ENCODE measurements at places on chromosomes 5 and 9.

DNA sequence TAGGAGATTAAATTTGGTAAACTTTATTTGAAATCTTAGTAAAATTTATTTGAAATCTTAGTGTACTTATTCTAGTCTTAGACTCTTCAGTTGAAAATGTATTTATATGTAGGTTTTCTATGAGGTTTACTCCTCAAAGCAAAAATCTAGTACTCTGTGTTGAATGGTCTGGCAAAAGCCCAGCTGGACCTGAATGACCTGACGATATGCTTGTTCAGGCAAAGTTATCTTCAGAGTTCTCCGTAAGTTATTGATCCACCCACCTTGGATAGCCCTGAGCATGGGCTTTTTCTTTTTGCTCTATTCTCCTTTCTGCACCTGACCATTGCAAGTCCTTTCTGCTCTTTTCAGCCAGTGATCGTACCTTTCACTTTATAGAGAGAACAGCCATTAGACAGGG lies 158.4 kb downstream of the MAN2A1 start:
- DNase-seq, result no peak

- no peak for DNase-seq
Observed at GRCh38 chr9:128409978-128410377, 10.7 kb upstream of the CERCAM start.

DNA sequence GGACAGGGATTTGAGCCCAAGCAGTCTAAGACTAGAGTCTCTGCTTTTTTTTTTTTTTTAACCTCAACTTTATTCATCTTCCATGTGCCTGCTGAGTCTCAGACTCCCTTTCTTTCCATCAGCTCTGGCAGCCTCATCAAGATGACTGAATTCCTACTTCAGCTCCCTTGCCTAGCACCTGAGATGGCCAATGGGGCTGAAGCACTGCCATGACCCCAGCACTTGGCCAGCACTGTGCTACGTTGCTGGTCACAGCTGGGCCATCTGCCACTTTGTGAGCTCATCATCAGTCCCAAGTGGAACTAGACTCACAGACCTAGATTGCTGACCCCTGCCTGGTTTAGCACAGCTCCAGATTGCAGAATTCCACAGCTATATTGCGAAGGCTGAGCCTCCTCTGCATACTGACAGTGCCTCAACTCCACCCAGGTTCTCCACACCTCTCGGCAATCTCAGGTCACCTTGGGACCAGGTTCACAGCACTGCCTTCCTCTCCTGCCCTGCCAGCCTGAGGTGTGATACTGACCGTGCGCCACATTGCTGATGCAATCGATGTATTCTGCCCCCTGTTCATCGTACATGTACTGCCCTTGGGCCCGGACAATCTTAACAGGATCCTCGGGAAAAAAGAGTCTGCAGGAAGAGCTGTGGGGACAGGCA lies 1.6 kb downstream of the PHYKPL start:
- no peak for DNase-seq

DNA sequence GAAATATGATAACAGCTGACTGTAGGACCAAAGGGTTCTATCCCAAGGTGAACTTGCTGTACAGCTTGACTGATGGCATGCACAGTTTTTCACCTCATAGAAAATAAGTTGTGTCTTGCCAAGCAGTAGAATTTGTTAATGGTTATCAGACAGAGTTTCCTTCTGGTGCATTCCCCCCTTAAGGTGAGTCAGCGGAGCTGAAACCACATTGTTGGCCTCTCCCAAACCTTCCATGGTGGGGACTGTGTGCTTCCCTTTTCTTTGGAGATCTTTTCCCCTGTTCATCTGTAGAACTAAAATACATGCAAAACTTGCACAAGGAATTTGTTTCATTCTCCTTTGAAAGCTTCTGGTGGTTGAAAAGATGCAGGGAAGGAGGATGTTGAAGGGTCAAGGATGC lies 179.8 kb downstream of the FGF1 start:
- DNase-seq, result no peak

GRCh38 chr5:135215617-135216470 lies 181.8 kb upstream of the PITX1 start:
- DNase-seq, result no peak

- peak; percentile 63 for DNase-seq
Observed at GRCh38 chr5:74684900-74685851, at the start of gene HEXB. Gene HEXB, plus strand, starts transcription at chr5:74685233. Its CDS starts 28 bp downstream, at chr5:74685261.

DNA sequence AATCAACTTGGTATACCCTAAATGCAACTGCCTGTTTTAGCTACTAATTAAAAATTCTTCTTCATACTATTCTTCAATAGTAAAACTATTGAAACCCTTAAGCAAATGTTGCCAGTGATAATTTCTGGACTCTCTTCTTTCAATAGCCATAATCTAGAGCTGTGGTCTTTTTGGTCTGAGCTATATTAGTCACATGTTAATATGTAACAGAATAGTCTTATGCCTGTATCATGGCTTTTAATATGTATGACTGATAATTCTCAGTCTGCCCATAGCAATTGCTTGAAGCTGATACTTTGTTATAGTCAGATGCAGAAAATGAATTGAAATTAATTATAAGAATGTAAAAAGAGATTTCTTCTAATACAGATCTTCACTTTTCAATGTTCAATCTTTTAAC lies 1871.9 kb upstream of the CDH6 start:
- no peak for DNase-seq

GRCh38 chr5:90606539-90606938 lies 47.9 kb downstream of the ADGRV1 start:
- DNase-seq, result no peak

- no peak for DNase-seq
Observed at GRCh38 chr5:176400382-176401156, 12.0 kb downstream of the HIGD2A start.

- DNase-seq, result no peak
Observed at GRCh38 chr9:81671880-81672280, 17.5 kb downstream of the TLE1 start.

GRCh38 chr5:74051076-74051475 lies 425.1 kb downstream of the ARHGEF28 start:
- no peak for DNase-seq

- no peak for DNase-seq
Observed at GRCh38 chr9:20315677-20316076, 306.6 kb downstream of the MLLT3 start.

DNA sequence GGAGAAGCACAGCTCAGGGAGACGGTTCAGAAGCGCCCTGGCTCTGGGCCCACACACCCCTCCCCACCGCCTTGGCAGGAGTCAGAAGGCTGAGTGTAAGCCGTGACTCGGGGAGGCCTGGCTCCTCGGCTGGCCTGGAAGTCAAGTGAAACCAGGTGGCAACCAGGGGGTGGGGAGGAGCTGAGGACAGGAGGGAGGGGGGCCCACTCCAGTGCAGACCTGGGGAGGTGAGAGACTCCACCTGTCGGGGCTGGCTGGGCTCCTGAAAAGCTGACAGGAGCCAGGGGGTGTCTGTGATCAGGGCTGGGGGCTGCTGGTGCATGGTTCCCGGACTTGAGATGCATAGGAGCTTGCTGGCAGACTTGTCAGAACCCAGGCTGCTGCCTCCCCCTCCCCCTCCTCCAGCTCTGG lies 150.2 kb upstream of the PHYKPL start:
- DNase-seq, result no peak

- DNase-seq, result no peak
Observed at GRCh38 chr5:14743601-14744295, 79.2 kb downstream of the OTULIN start.

- no peak for DNase-seq
Observed at GRCh38 chr9:128358861-128359260, 12.3 kb upstream of the URM1 start.

GRCh38 chr5:131288328-131288727 lies 24.5 kb downstream of the CDC42SE2 start:
- no peak for DNase-seq

DNA sequence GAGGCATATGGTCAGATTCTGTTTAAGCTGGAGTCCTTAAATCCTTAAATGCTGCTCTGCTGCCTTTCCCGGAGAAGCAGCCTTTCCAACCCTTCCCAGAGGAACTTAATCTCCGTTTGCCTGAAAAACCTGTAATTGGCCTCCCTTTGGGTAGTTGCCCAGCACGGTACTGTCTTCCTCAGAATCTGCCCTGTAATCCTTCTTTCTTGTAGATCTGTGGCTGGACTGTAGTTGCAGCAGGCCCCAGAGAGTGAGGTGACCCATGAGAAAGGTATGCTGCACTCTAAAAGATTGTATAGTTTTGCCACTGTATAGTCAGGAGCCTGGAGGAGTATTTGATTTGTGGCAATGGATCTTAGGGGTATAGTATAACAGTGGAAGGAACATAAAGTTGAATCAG lies 11.7 kb downstream of the SPIN1 start:
- DNase-seq, result no peak

GRCh38 chr5:123425431-123425830 lies 2.2 kb upstream of the CEP120 start:
- no peak for DNase-seq

DNA sequence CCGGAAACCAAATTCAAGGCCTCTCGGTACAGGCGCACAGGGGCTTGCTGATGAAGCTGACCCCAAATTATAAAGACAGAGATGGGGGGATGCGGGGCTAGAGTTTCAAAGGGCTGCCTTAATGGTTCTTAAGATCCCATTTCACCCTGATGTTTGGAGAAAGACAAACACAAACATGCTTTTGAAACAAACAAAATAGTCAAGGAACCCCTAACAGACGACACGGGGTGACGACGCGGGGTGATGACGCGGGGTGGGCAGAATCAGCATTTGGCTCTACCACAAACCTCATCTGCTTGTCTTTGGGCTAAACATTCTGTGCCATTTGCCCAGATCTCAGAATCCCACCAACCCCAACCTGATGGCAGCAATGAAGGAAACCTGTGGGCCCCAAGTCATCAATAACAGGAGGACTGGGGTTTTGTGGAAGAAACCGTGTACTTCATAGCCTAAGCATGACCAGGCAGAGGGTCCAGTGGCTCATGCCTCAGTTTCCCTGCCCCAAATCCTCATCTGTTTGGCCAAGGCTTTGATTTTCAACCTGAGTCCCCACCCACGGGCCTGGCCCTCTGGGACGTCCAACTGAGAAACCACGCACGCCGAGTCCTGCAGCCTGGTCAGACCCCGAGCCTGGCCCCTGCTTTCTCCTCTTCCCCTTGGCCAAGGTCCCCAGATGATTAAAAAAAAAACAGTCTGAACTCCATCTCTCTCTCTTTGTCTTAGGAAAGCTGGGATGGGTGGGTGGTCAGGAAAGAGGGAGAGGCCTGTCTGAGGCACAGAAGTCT lies 148.5 kb downstream of the COL23A1 start:
- DNase-seq, result no peak

- DNase-seq, result no peak
Observed at GRCh38 chr5:102277144-102277543, 18.9 kb downstream of the SLCO4C1 start.

DNA sequence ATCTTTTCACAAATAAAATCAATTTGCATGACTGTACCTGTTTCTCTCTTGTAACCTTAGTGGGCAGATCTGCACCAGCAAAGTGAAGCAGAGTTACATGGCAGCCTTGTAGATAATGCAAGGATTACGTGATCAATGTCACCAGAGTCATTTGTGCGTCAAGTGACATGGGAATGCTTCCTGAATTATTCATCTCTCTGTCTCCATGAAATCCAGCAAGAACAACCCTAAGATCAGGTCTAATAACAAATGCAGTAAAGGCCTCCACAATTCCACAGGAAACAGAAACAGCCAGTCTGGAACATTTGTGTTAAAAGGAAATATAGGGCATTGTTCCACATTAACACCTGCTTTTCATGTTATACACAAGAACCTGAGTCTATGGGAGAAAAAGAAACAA lies 7.8 kb downstream of the GZMA start:
- no peak for DNase-seq

DNA sequence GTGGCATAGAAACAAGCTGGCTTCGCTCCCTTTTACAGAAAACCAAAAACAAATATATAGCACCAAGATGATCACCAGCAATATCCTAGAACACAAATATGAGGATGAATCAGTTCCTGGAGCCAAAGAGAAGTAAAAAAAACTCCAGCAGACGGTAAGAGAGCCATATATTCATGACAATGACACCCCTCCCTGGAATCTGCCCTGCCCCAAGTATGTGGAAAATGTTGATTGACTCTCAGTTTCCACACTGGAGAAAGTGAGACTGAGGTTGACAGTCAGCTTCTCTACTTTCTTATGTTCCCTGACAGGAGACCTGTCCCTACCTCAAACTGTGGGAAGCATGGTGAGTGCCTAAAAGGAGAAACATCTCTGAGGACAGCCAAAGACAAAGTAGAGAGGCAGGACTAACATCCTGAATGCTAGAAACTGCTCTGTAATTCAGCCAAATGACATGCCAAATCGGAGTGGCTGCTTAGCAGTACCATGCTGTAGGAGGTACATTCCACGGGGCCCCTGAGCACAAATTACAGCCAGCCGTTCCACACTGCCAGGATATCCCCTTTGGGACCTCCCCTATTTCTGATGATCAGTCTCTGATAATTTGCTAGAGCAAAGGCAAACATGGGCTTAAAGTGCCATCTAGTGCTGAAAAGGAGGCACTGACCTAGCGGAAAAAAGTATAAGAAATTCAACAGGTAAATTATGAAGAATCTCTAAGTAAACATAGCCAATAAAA lies 424.0 kb upstream of the RGMB start:
- DNase-seq, result no peak

GRCh38 chr9:22508790-22509189 lies 62.2 kb downstream of the DMRTA1 start:
- no peak for DNase-seq

DNA sequence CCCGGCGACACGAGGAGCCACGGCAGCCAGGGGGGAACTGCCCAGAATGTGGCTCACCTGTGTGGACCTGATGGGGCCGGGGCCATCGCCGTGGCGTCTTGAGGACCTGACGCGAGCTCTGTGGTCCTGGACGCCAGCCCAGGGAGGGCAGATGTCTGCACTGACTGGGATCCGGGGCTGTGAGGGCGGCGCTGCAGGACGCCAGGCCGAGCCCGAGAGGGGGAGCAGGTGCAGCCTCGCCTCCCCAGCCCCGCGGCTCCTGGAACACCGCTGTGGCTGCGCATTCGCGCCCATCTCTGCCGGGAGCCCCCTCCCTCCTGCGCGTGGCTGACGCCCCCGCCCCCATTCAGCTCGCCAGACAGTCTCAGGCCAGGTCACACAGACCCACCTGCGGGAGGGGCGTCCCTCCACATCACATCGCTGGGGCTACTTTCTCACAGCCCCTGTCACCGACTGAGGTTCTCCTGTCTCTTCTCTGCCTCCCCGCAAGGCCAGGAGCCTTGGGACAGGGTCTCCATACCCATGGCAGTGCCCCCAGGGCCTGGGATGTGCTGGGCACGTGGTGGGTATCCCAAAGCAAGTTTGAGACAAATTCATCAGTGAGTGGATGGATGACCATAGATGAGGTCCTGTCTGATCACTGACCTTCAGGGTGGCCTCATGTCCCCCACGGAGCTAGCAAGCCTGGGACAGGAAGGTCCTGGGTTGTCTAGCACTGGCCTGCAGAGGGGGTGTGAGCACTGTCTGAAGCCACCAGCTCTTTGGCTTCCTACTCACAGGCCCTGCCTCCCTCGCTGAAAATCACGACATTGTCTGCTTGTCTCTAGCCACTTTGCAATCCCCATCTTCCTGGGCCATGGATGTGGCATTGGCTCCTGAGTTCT lies 47.3 kb downstream of the RASGEF1C start:
- no peak for DNase-seq
